ENCODE measurements at places on chromosomes 3 and 15.

- no peak for DNase-seq
These were observed 28.6 kb downstream of the MAGEF1 start for GRCh38 chr3:184683234-184683633.

DNA sequence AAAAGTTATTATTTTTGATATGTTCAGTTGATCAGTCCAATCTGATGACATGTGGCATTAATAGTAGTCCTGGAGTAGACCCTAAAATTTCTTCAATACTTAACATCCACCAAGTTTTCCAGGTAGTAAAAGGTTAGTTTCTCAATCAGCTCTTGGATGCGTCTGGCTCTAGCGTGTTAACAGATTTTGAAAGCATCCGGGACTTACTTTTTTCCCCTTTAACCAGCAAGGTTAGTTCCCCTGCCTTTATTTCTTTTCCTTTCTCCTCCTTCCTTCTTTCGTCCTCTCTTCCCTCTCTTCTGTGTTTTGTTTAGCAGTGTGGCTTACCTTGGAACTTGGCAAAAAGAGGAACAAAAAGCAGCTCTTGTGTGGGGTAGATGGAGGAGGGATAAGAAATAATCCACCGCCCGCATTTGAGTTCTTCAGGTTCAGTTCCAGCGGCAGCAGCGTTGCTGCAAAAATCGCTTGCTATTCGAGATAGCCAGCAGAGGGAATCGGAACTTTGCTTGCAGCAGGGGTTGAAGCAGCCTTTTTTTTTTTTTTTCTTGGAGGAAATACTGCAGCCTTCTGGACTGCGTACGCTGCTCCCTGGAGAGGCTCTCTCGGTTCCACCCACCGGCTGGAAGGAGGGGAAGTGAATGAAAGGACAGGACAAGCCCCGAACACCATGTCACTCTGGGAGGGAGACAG, at the start of gene RBMS3:
Gene RBMS3, plus strand, starts transcription at position 668 of the 690 bp plus-strand sequence.
- peak; percentile 30 for DNase-seq

DNA sequence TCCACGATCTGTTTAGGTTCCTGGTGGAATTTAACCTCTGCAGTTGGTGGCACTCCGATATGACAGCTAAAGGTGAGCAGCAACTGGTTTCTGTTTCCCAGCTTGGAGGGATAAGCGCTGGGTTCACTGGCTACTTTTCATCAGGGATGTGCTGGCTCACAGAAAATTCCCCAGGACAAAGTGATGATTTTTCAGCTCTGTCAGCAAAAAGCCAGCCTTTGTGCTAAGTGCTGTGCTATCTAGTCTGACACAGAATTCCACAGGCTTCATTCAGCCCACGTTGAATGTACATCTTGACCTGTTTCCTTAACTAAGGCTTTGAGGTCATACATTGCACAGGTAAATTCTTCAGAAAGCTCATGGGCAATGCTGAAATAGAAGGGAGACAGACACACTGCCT, 81.5 kb upstream of the LRTM1 start:
- DNase-seq: no peak

GRCh38 chr3:120773932-120774331, 31.4 kb downstream of the GTF2E1 start:
- no peak for DNase-seq

GRCh38 chr15:77569729-77570125, 63.0 kb downstream of the LINGO1 start:
- peak; percentile 13 for DNase-seq

DNA sequence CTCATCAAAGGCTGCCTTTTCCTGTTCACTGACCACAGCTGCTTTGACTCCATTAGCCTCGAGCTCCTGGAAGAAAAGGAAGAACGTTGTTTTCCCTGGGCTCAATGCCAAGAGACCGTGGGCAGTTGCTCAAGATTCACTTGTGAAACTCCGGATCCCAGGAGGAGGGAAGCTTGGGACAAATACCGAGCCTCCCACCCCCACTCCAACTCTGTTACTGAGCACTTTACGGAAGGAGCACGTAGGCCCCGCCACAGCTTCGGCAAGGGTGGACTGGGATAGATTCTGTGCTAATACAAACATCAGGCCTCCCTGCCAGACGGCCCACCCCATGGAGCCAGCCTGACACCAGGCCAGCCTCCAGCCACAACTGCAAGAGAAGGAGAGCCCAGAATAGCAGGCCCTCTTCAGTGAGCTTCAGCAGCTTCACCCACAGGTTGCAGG, 10.8 kb upstream of the FANCD2 start:
- peak; percentile 87 for DNase-seq

GRCh38 chr3:32143849-32144757, 37.7 kb downstream of the GPD1L start:
- DNase-seq: peak; percentile 82

GRCh38 chr15:45641374-45641781, 6.5 kb downstream of the SQOR start:
- peak; percentile 92 for DNase-seq

GRCh38 chr3:54965746-54966145, 37.9 kb upstream of the LRTM1 start:
- no peak for DNase-seq

DNA sequence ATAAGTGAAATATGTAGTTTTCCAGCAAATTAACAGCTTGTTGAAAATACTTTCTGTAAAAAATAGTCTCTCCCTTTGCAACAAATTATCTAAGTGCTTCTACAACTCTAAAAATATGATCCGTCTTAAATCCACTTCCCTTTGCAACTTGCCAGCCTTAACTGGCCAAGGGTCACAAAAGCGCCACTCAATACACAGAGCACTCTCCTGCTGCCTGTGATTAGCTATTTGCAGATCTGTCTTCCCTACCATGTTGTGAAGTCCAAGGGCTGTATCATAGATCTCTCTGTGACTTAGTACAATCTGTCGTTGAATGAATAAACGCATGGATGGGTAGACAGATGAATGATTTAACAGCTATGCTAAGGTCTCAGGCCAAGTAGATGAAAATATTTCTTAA, 76.2 kb downstream of the ITGB5 start:
- DNase-seq: no peak

- DNase-seq: no peak
These were observed 27.9 kb upstream of the SLC12A8 start for GRCh38 chr3:125240496-125240895.

DNA sequence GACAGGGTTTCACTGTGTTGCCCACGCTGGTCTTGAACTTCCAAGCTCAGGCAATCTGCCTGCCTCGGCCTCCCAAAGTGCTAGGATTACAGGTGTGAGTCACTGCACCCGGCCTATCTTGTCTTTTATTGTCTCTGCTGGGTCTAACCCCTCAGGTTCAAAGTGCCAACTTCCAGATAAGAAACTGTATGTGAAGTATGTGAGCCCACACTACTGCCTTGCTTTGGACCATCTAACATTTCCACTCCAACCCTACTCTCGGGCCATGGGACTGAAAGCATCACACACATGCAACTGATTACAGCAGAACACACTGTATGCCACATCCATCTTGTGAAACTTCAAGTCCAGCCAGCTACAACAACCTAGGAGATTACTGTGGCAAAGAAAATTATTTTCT, 256.1 kb upstream of the VEPH1 start:
- no peak for DNase-seq

DNA sequence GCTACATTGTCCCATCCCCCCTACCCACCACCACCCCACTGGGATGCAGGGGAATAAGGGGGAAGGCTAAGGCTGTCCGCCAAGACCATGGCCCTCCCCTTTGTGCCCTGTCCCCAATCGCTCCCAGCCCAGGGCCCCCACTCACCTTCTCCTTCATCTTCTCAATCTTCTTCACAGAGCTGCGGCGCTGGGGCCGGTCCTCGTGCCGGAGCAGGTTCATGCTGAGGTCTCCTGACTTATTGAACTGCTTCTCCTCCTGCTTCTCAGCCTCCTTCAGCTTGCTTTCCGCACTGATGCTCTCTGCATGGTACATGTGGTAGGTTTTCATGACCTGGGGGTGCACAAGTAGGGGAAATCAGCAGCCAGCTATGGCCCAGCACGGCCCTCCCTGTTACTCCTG, 101.0 kb upstream of the RAD18 start:
- no peak for DNase-seq

GRCh38 chr15:95647531-95648277, 682.8 kb upstream of the NR2F2 start:
- no peak for DNase-seq

GRCh38 chr3:50100956-50101845, 12.5 kb downstream of the RBM5 start:
- no peak for DNase-seq

- no peak for DNase-seq
These were observed 164.6 kb downstream of the GOLGA6L4 start for GRCh38 chr15:84400017-84400740.

DNA sequence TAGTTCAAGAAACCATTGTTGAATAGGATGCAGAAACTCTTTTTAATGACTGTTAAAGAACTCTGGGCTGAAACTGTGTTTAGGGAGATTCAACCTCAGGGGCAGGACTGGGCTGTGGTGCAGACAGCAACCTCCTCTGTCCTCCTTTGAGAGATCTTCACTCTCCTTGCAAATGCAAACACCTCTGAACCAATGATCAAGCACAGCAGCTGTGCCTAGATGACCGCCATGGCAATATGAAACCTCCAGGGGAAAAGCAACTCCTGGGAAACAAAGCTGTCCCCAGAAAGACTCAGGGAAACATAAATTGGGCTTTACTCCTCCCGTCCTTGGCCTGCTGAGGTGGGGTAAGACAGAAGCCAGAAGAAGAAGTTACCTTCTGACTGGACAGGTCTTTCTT, 52.6 kb downstream of the TBC1D2B start:
- DNase-seq: no peak

DNA sequence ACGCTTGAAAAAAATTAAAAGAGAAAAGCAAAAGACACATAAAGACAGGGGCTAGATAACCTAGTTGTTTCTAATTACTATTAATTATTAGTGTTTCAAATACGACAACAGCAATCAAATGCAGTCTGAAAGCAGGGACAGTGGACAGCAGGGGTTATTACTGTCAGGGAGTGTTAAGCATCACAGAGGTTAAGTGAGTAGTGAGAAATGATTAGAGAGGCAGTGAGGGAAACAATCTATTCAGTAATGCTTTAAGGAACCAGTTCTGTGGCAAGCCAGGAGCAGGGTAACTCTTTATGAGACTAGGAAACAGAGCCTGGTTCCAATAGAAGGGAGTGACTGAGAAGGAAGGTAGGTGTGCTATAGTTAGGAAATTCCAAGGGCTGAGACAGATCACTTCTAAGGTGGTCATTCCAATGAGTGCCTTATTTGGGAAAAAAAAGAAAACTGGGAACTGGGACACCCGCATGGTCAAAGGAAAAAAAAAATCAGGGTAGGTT, 15.0 kb downstream of the RYK start:
- DNase-seq: no peak

- no peak for DNase-seq
These were observed 21.2 kb upstream of the MTMR14 start for GRCh38 chr3:9627901-9628633.

DNA sequence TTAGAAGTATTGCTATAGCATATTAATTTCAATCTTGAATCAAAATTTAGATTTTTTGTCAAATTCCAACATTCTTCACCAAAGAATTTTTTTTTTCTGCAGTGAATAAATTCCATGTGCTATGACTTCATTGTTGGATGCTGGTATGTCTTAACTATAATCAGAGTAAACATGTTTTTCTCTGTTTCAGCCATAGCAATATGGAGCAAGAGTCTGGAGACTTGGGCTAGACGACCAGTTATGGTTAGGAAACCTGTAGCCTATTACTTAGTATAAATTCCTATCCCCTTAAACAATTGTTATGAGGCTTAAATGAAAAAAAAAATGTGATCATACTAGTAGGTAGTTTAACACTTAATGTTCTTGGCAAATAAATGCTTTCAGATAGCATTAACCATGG, 431.9 kb upstream of the FRG2C start:
- DNase-seq: no peak

- DNase-seq: no peak
These were observed 60.3 kb downstream of the STRIT1 start for GRCh38 chr3:155233213-155233612.

DNA sequence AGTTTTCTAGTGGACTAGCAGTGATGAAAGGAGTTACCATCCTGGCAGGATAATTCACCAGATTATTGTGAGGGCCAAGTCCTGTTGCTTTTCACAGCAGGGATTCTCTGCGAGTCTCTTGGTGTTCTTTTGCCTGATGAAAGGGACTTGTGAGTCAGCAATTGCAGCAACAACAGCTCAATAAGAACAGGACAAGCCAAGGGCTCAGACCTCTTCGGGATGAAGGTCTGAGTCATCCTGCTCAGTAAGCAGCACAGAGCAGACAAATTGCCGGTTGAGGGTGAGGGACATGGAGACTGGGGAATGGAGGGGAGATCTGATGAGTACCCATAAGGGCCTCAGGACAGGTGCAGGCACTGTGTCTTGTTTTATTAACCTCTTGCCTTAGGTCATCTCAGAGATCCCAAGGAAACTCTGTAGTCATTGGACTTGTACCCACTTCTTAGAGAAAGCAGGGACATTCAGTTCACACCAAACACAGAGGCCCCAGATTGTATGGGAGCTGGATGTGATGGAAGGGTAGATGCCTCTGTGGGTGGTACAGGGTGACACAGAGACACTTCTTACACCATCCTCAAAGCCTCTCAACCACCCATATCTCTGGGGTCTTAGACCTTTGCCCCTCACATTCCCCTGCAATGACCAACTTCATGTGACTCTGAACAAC, 173.8 kb upstream of the TLE3 start:
- peak; percentile 78 for DNase-seq

DNA sequence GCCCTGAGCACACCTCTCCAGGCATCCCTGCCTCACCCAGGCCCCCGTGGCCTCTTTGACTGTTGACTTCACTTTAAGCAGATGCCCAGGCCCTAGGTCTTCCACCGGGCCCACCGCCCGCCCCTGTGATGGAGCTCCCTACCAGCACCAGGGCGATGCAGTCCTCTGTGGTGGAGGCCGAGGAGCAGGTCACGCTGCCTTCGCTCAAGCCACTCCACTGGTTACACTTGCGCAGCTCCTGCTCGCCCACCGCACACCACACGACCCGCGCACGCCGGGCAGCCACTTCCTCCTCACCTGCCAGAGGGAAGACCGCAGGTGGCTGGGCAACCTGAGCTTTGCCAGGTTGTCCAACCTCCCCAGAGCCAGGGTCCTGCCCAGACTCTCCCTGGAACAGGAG, 16.0 kb downstream of the LTF start:
- DNase-seq: no peak

DNA sequence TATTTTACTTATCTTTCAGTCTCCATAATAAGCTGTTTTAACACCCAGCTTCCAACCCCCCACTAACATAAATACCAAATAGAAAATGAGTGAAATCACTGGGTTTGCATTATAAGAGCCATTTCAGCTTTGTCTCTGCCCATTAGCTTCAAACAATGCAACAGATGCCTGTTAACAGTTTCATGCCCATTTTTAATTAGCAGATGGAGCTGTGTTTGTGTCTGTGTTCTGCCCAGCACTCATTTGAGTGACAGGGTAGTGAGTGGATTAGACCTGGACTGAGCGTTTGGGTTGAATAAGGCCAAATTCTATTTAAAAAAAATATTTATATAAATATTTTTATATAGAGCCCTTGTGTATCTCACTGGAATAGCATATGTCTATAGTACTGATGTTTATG, 7.4 kb downstream of the RAB8B start:
- DNase-seq: no peak

- DNase-seq: peak; percentile 45
These were observed 777.4 kb downstream of the TUSC7 start for GRCh38 chr3:117486719-117487716.

Data from inflammatory macrophage treated with lipopolysaccharide for 1 hour (primary cell).